ENCODE measurements at places on chromosomes 4 and X.

GRCh38 chr4:6471307-6472007 is 957 bp downstream of the PPP2R2C start:
- no peak for DNase-seq

DNA sequence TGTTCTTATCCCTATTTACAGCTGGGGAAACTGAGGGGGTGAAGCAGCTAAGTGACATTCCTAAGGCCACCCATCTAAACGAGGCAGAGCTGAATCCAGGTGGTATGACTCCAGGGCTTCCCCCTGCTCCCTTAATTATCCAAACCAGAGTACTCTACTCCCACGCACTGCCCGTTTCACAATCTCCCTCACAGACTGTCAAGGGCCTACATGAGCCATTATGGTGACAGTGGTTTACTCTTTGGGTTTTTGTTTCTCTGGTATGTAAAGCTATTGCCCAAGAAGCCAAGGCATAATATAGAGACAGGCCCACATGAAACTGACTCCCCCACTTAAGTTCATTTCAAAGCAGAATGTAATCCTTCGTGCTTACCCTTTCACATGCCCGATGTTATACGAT is 95.1 kb downstream of the NHS start:
- no peak for DNase-seq

DNA sequence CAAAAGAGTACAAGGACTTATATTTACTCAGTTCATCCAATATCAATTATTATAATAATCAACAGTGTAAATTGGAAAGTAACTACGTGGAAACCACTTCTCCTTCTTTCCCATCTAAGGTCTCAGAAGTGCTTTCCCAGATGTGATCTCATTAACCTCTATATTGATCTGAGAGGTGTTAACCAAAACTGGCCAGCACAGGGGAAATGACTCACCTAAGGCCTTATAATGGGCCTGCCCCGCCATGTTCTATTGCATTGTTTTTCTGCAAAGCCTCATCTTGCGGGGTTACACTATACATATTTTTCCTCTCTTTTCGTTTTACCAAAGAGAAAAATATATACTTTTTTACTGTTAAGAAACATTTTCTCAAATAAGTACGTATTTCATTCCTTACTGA is 20.5 kb downstream of the RAB40A start:
- DNase-seq, result no peak

DNA sequence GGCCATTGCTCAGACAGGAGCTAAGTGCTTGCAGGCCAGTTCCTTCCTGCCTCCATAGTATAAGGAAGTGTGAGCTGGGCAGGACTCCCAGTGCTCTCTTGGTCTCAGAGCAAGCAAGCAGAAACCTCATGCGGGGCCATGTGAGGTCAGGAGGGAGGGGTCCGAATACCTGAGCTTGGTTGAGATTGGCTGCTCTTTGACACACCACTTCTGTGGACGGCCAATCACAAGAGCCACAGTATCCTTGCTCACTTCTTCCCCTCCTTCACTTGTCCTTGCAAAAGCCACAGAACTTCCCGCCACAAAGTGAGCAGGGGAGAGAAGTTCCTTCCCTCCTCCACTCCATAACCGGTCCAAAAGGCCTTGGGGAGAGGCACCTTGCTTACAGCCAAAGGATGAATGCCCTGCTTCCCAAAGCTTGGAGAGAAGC is 56.7 kb downstream of the PRPS1 start:
- no peak for DNase-seq

DNA sequence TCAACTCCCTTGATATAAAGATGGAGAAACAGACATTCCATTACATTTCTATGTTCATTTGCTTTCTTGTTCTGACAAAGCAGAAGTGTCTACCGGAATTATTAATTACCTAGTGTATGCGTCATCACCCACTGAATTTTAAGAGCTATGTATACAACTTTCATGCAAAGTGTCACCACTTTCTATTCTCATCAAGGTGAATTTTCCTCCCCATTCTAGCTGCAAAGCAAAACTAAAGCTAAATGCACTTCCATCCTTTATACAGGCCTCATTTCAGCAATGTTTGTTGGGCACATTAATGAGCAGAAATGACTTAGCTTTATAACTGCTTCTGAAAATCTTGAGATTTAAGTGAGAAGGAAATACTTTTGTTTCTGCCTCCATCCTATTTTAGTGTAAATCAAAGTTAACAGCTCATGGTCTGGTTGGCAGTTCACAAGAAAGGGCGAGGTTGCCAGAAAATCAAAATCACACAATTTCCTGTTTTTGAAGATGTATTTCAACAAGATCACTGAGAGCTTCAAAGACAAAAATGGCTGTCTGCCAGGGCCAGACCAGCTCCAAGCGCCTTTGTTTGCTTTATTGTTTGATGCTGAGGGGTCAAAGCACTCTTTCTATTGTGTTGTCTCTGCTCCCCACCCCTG is 7.2 kb upstream of the FAM9C start:
- no peak for DNase-seq

DNA sequence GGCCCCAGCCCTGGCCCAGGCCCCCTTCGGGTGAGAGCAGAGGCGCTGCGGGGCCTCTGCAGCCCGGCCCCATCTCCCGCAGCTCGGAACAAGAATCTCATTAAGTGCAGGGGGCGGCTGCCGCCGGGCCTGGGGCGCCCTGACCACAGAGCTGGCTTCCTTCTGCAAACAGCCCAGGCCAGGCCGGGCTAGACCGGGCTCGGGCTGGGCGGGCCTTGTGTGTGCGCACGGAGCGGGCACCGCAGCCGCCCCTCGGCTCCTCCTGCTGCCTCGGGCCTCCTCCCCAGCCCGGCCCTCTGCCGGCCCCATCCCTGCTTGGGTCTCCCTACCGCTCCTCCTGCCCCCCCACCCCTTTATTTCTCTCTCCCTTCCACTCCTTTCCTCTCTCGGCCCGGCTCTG is 83.3 kb downstream of the EFNB1 start:
- no peak for DNase-seq

GRCh38 chr4:129545599-129546278 is 449.8 kb downstream of the C4orf33 start:
- DNase-seq, result peak; percentile 95

DNA sequence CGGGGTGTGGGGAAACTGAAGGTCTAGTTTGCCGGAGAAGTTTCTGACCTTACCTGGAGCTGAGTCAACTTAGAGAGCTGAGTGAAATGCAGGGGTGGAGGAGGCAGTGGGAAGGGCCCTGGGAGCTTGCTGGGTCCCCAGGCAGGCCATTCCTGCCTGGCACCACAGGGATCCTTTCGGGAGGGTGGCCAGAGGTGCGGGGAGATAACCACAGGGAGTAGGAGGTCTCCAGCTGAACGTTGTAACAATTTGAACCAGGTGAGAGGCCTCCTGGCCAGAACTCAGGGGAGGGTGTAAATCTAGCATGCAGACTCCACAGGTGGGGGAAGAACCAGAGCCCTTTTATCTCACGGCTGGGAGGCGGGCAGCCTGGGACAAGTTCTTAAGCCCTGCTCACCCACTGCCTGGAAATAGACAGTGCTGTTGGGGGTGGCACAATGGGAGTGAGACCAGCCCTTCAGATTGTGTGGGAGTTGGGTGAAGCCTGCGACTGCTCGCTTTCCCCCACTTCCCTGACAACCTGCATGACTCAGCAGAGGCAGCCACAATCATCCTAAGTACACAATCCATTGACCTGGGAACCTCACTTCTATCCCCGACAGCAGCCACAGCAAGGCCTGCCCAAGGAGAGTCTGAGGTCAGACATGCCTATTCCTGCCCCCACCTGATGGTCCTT is 247.4 kb downstream of the ADGRA3 start:
- no peak for DNase-seq

GRCh38 chrX:115650449-115650848 is 89.5 kb downstream of the PLS3 start:
- no peak for DNase-seq

- DNase-seq, result no peak
These were observed 109.4 kb downstream of the STK32B start for GRCh38 chr4:5160668-5161067.

- DNase-seq, result no peak
These were observed 94.4 kb upstream of the HPGD start for GRCh38 chr4:174616661-174617060.

- peak; percentile 17 for DNase-seq
These were observed 118.8 kb downstream of the GABRA2 start for GRCh38 chr4:46270986-46271596.

All from NCI-H460 (cell line).